ENCODE measurements at places on chromosomes 2 and 18. TPM values are rescaled to one million over a fixed set of nuclear protein-coding genes. Genes with fewer than 3 reads are reported as not detected.

LONRF2 gene
- 8.4 TPM for total RNA-seq

PPP1R1C gene
- 5.6 TPM for total RNA-seq

AOX1 gene
- 4.1 TPM for total RNA-seq

SMAD2 gene
- total RNA-seq = 145 TPM

CENPA gene
- 10.7 TPM for total RNA-seq

REG1A gene
- 0.51 TPM for total RNA-seq

ZNF532 gene
- 184 TPM for total RNA-seq

FIGN gene
- 19.3 TPM for total RNA-seq

GRCh38 chr2:239443666-239444567 lies 43.1 kb upstream of the HDAC4 start:
- H3K36me3 ChIP-seq = no peaks in the 10 kb centered on the region
- peaks cover 8% of the 10 kb centered on the region for H3K4me1 ChIP-seq
- DNase-seq = no peak
- no peak overlapping the region for H3K4me3 ChIP-seq
- no peak overlapping the region for H3K27ac ChIP-seq
- peaks cover 36% of the 10 kb centered on the region for H3K27me3 ChIP-seq

DNA sequence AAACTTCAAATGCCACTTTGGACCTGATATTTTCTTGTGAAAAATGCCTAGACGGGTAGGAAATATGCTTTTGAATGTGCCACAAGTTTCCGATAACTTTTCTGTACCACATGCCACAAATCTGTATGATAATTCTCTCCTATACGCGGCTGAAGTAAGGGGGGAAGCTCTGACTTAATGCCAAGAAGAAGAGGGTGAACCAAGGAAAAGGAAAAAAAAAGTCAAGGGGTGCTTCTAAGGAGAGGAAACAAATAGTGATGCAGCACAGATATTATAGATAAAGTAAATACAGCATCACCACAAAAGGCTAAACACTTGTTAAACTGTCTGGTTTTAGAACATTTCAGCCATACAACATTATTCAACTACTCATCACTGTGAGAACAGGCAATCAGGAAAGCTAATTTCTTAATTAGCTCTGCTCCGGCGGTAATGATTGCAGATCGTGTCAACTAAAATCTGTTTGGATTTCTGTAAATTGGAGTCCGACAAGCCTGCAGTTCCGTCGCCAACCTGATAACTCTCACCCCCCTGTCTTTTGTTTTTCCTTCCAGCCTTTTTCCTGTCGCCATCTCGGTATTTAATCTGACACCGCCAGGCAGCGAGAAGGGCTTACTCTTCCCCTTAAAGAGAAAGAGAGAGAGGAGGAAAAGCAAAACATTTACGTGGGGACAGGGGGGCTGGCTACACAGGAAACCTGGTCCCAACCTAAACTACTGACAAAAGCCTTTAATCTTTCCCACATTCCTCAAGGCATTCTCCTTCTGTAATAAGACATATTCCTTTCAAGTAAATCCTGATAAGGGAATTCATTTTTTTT lies 67.5 kb downstream of the ZEB2 start:
- H3K27me3 ChIP-seq = peaks cover 94% of the 10 kb centered on the region
- no peak overlapping the region for H3K4me3 ChIP-seq
- peaks cover 5% of the 10 kb centered on the region for H3K4me1 ChIP-seq
- no peaks in the 10 kb centered on the region for H3K36me3 ChIP-seq
- H3K27ac ChIP-seq = no peak overlapping the region

DNA sequence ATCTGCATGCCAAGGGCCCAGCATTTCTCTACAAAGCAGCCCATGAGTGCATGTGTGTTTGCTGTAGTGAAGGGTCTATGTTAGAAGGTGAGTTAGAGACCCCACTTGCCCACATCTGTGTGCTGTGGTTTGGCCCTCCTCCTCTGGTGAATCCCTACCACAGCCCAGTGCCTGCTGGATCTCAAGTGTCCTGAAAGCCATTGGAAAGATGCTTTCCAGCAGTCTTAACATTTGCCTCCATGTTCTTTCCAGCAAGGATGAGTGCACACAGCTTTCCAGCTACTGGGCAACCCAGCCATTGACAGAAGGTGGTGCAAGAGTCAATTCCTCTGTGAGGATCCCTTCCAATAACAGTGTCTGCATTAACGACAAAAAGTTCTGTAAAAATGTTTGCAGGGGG lies 13.6 kb downstream of the CRIM1 start:
- no peaks in the 10 kb centered on the region for H3K36me3 ChIP-seq

- peaks cover 17% of the 10 kb centered on the region for H3K36me3 ChIP-seq
- H3K27ac ChIP-seq = no peak overlapping the region
- no peak overlapping the region for H3K4me3 ChIP-seq
Observed at GRCh38 chr18:57595347-57595746, 8.8 kb upstream of the FECH start.

DNA sequence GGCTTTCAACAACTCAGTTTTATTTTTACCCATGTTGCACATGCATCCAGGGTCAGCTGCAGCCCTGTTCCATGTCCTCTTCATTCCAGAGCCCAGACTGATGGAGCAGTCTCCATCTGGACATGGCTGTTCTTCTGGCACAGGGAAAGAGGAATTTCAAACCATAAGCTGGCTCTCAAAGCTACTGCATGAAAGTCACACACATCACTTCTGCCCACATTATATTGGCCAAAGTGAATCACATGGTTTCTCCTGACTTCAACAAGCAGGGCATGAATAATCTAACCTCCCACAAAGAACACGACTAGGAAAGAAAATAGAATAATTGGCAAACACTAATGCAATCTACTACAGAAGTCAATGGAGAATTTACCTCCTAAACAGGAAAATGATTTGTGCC lies 94.2 kb downstream of the FTCDNL1 start:
- H3K4me3 ChIP-seq = no peak overlapping the region
- no peak for DNase-seq
- H3K36me3 ChIP-seq = no peaks in the 10 kb centered on the region
- H3K4me1 ChIP-seq = no peaks in the 10 kb centered on the region

DNA sequence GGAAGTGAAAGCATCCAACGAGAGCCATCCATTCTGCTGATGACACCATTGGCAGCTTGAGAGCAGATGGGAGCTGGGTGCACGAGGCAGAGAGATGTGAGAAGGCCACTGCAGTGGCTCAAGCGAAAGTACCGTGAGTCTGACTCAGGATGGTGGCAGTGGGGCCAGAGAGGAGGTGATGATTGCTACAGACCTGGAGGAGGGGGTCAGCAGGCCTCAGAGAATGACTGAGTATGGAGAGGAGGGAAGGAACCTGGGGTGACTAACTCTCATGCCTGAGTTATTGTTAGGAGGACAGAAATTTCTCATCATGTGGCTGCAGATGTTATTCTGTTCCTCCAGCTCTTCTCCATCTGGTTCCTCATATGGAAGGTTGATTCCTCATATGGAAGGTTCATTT lies 8.8 kb upstream of the ZBTB7C start:
- no peak for DNase-seq
- H3K36me3 ChIP-seq = no peaks in the 10 kb centered on the region
- H3K27me3 ChIP-seq = peaks cover 68% of the 10 kb centered on the region
- H3K4me1 ChIP-seq = peaks cover 1% of the 10 kb centered on the region

GRCh38 chr2:144770616-144771230 lies 250.8 kb upstream of the ZEB2 start:
- H3K27ac ChIP-seq = no peak overlapping the region

GRCh38 chr2:178251151-178251955 lies 57.0 kb downstream of the OSBPL6 start:
- no peaks in the 10 kb centered on the region for H3K27me3 ChIP-seq
- no peaks in the 10 kb centered on the region for H3K36me3 ChIP-seq
- H3K4me3 ChIP-seq = no peak overlapping the region
- H3K4me1 ChIP-seq = peaks cover 16% of the 10 kb centered on the region

- no peak overlapping the region for H3K27ac ChIP-seq
- no peak overlapping the region for H3K4me3 ChIP-seq
- H3K27me3 ChIP-seq = peaks cover 19% of the 10 kb centered on the region
- DNase-seq = no peak
- no peaks in the 10 kb centered on the region for H3K4me1 ChIP-seq
- no peaks in the 10 kb centered on the region for H3K36me3 ChIP-seq
Observed at GRCh38 chr2:227125506-227125905, 38.5 kb downstream of the COL4A4 start.

GRCh38 chr2:145413261-145414030 lies 893.5 kb upstream of the ZEB2 start:
- no peak for DNase-seq
- no peaks in the 10 kb centered on the region for H3K4me1 ChIP-seq
- H3K27ac ChIP-seq = no peak overlapping the region
- H3K27me3 ChIP-seq = peaks cover 6% of the 10 kb centered on the region
- H3K4me3 ChIP-seq = no peak overlapping the region

GRCh38 chr2:238709325-238710025 lies 138.4 kb upstream of the TWIST2 start:
- DNase-seq = no peak
- no peaks in the 10 kb centered on the region for H3K4me1 ChIP-seq
- H3K4me3 ChIP-seq = no peak overlapping the region
- no peak overlapping the region for H3K27ac ChIP-seq
- H3K27me3 ChIP-seq = peaks cover 18% of the 10 kb centered on the region

GRCh38 chr2:238231251-238231793 lies 8.5 kb downstream of the HES6 start:
- DNase-seq = peak; percentile 38
- H3K27ac ChIP-seq = no peak overlapping the region
- peaks cover 3% of the 10 kb centered on the region for H3K36me3 ChIP-seq
- H3K4me1 ChIP-seq = peaks cover 17% of the 10 kb centered on the region

DNA sequence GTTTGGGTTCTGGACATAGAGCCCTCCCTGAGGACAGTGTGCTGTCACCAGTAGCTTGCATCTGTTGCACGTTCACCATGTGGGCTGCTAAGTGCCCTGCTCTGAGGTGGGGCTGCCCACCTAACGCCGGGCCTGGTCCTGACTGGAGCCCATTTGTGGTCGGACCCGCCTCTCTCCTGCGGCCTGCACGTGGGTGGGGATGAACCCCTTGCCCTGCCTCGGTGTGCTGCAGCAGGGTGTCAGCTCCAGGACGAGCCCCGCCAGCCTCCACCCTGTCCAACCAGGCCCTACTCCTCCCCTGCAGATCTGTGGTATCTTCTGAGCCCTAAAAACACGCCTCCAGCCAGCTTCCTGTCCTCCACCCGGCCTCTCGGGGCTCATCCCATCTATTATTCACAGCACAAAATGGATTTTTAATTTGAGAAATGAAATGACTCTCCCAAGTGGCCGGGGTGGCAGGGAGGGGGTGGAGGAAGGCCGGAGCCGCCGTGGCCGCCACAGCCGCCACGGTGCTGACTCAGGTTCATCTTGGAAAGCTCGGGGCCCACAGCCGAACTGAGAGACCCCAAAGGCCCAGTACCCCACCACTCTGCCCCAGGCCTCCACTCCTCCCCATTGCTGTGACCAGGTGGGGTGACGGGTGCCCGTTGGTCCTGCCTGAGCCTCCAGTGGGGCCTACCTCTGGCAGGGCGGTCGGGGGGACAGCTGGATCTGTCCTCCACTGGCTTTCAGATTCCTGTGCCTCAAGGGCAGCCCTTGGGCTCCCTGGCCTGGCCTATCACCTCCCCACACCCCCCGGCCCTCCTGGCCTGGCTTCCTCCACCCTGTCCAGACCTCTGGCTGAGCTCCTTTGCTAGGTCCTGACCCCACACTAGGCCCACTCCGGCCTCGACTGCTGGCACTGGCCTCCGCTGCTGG lies 2.8 kb upstream of the ECEL1 start:
- H3K27me3 ChIP-seq = peaks cover 55% of the 10 kb centered on the region
- H3K4me3 ChIP-seq = no peak overlapping the region
- no peak overlapping the region for H3K27ac ChIP-seq
- H3K36me3 ChIP-seq = no peaks in the 10 kb centered on the region
- DNase-seq = no peak

GRCh38 chr18:68494802-68495581 lies 219.9 kb downstream of the TMX3 start:
- no peaks in the 10 kb centered on the region for H3K27me3 ChIP-seq
- no peaks in the 10 kb centered on the region for H3K36me3 ChIP-seq
- DNase-seq = no peak
- peaks cover 6% of the 10 kb centered on the region for H3K4me1 ChIP-seq
- no peak overlapping the region for H3K27ac ChIP-seq

DNA sequence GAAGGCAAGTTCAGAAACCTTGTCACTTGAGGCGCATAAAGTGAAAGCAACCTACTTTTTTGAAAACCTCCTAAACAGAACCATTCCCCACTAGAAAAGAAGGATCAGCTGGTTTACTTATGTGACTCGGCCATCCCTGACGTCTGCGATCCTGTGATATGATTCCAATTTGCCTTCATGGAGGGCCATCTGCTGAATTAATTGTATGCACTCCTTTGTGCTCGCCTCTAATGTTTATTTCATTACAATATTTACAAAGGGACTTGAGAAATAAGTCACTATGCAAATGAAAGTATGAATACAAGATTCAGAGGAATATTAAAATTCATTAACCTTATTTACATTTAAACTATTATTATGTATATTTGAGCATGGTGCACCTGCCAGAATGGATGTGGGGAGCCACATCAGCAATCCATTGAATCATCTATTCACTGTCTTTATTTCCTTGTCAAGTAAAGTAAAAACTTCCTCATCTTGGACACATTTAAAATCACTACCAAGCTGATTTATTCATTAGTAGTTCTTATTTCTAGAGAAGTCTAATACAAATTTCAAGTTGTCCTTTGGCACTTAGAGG lies 96.5 kb downstream of the RBM43 start:
- peaks cover 4% of the 10 kb centered on the region for H3K4me1 ChIP-seq
- no peak overlapping the region for H3K4me3 ChIP-seq
- H3K36me3 ChIP-seq = no peaks in the 10 kb centered on the region
- peaks cover 8% of the 10 kb centered on the region for H3K27me3 ChIP-seq

DNA sequence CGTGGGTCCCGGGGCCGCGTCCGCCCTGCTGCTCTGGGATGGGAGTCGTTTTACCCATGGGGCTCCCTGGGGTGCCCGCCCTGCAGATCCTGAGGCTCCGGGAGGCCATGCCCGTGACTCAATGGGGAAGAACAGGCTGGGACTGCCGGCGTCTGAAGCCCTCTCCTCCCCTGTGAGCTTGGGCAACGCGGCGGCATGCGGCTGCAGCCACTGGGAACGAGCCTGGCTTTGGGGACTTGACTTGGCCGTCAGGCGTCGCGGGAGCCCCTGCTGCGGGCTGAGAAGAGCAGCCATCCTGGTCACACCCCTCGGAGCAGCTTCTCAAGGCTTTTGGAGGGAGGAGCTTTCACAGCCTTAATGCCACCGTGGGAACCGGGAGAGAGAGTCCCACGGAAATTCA lies 126.9 kb upstream of the CTDP1 start:
- H3K4me1 ChIP-seq = no peaks in the 10 kb centered on the region
- no peak overlapping the region for H3K4me3 ChIP-seq
- H3K27me3 ChIP-seq = no peaks in the 10 kb centered on the region
- no peaks in the 10 kb centered on the region for H3K36me3 ChIP-seq
- no peak overlapping the region for H3K27ac ChIP-seq
- no peak for DNase-seq

DNA sequence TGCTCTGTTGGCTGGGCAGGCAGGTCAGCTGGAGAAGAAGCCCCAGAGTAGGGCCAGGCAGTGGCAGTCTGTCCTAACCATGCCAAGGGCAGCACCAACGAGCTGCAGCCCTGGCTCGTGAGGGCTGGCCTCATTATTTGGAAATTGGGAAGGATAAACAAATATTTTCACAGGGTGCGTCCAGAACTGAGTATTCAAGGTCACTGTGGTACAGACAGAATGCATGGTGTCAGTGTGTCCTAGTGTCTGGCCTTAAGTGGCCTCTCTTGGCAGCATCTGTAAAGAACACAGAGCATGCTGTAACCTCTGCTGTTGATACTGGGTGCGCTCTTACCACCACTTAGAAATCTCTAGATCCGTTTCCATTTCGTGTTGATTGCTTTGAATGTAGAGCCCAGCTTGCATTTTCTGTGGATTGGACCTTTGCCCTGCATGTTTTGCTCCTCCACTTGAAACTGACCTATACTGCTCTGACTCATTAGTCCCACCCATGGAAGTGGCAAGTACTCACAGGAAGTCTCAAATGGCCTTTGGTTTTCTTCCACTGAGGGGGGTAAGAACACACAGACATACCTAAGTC lies 88.2 kb downstream of the GREB1L start:
- no peaks in the 10 kb centered on the region for H3K36me3 ChIP-seq
- H3K4me3 ChIP-seq = no peak overlapping the region
- no peak for DNase-seq
- H3K4me1 ChIP-seq = peaks cover 9% of the 10 kb centered on the region
- no peaks in the 10 kb centered on the region for H3K27me3 ChIP-seq
